ENCODE measurements at places on chromosomes 12 and 14.

- peak; percentile 32 for DNase-seq
These were observed 593 bp downstream of the CFL2 start for GRCh38 chr14:34713681-34714319.

DNA sequence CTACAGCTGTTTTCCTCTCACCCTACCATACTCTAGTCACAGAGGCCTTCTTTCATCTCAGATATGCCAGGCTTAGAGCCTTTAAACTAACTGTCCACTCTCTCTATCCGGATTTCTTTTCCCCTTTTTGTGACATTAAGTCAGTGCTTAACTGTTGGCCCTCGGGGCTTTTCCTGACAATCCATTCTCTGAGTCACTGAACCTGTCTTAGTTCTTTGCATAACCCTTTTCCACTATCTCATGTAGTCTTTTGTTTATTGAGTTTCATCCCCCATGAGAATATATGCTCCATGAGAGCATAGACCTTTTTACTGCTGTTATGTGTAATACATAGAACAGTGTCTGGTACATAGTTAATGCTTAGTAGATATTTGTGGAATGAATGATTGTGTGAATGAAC, 68.7 kb downstream of the PLEKHA5 start:
- DNase-seq = no peak

DNA sequence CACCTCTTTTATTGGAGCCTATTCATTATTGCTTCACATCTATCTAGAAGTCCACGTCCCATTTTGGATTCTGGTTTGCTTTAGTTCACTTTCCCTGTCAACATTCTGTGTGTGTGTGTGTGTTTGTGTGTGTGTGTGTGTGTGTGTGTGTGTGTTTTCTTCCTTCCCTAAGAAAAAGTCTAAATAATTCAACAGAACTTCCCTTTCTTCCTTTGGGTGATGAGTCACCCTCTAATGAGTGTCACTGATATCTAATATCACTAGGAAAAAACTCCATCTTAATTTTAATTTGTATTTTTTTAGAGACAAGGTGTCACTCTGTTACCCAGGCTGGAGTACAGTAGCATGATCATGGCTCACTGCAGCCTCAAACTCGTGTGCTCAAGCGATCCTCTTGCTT, 234.2 kb downstream of the TTC8 start:
- no peak for DNase-seq

DNA sequence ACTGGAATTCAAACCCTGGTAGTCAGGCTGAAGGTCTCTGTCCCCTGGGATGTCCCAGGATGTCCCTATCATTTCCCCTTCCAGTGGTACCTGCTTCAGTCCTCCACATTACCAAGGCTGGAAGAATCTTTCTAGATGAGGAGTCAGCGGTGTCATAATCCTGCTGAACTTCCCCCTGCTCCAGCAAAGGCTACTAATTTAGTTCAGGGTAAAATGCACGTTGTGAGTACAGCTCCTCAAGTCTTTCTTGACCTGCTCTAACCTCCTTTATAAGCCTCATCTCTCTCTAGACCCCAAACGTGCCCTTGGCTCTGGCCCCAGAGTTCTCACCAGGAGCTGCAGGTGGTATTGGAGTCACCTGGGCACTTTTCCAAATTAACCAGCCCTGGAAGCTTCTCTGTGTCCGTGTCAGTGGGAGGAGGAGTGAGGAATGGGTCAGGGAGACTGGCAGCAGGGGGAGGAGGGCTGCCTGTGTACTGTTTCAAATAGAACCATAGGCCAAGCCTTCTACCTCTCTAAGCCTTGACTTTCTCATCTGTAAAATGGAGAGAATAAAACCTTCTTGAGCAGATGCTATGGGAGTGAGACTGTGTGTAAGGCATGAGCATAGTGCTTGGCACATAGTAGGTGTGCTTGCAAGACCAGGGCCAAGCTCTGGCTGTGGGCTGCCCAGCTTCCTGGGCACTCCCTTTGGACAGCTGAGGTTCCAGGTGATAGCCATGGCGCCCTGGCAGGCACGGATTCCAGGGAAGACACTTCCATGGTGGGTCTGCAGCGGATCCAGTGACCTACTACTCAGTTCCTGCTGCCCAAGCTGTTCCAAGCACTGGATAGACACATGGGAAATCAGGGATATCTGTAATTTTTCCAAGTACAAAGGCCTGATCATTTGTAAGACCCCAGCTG, 24.5 kb downstream of the ASB2 start:
- no peak for DNase-seq

DNA sequence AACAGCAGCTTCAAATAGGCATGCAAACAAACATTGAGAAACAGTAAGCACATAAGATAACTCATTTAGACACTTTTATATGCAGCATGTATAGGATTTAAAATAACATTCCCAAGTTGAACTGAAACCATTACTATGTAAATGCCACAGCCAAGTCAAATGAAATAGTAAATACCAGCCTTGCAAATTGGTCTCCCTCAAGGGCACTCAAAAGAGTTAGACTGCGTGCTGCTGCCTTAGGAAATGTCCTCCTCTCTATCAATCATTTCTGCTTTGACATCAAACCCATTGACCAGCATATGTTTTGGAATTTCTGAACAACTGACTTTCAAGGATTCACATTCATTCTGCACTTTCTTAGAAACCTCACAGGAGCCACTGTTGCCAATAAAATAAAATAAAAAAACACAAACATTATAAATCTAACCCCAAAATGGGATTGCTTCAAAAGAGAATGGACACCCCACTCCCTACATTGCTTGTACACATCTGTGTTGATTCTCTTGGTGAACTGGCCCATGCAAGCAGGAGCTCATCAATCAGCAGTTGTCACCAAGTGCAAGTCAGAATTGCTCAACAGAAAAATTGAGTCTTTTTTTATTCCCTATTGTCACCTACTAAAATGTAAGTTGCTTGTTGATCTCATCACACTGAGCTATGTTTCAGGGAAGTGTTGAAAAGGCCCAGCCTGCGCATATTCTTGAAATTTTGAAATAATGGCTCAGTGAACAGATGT, 256.2 kb downstream of the DAD1 start:
- no peak for DNase-seq

DNA sequence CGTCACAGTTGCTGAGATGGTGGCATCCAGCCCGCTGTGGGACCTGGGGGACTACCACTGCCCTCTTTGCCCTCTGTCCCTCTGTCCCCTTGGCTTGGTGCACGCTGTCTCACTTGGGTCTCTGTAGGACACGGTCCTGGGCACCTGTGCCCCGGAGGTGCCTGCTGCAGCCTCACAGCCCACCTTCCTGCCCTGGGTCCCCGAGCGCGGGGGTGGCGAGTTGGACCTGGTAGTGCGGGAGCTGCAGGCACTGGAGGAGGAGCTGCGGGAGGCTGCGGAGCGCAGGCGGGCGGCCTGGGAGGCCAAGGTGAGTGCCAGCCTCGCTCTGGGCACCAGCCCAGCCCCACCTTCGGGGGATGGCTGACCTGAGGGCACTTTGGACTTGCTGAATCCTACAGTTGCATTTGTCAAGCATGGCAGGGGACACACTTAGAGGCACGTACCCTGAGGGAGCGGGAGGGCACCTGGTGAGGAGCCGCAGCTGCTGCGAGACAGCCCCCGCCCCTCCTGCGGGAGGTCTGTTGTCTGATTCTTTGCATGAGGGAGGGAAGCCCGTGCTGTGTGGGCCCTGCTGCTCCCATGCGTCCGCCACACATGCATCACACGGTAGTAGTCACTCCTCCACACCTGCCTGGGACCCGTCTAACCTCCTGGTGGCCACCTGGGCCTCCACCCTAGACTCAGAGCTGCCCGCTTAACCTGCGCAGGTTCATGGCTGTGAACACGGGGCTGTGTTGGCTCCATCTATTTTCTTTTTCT, 6.8 kb downstream of the TEDC1 start:
- no peak for DNase-seq

- no peak for DNase-seq
These were observed 16.0 kb downstream of the CERS5 start for GRCh38 chr12:50151047-50151687.

DNA sequence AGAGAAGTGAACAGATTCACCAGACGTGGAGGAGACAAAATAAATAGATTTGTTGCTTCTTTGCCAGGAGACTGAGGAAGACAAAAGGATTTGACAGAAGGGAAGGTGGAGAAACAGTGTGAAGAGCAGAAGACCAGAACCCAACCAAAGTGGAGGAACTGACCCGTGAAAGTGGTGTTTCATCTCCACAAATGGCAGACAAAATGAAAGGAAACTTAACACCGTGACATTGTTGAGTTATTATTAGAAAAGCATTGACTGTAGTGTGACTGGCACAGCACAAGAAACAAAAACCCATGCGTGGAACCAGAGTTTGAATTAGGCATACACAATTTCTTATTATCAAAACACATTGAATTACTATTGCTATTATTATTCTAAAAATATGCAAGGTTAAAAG, 518.1 kb downstream of the TMEM121 start:
- DNase-seq = no peak

DNA sequence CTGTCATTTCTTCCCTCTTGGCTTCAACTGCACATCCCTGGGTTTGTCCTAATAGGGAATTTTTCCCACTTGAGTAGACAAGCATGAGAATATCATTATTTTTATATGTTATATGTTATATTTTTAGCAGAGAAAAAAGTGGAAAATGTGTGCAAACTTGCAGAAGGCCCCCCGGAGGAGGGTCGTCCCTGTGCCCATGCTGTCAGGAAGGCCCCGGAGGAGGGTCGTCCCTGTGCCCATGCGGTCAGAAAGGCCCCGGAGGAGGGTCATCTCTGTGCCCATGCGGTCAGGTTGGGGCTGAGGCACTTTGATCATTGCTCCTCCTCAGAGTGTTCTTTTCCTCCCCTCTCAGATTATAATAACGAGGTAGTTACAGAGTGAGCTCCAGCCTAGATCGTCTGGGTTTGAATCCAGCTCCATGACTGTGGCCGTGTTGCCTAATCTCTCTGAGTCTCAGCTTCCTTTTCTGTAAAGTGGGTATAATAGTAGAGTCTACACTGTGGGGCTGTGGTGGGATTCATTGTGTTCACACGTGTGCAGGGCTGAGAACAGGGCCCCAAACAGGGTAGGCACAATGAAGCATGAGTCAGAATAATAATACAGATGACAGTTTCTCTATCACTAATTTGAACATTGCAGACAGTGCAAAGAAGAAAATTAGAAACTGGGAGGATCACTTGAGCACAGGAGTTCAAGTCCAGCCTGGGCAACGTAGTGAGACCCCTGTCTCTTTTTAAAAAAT, 33.4 kb downstream of the ELK3 start:
- DNase-seq = no peak

- no peak for DNase-seq
These were observed 2.2 kb upstream of the ANKRD52 start for GRCh38 chr12:56260380-56260779.

- DNase-seq = no peak
These were observed 126.5 kb upstream of the NTF3 start for GRCh38 chr12:5305425-5305824.

GRCh38 chr12:63040526-63041220, 105.7 kb upstream of the PPM1H start:
- no peak for DNase-seq

GRCh38 chr12:18849761-18850160, 111.8 kb downstream of the CAPZA3 start:
- no peak for DNase-seq

- DNase-seq = no peak
These were observed 35.0 kb downstream of the KITLG start for GRCh38 chr12:88544991-88545980.

DNA sequence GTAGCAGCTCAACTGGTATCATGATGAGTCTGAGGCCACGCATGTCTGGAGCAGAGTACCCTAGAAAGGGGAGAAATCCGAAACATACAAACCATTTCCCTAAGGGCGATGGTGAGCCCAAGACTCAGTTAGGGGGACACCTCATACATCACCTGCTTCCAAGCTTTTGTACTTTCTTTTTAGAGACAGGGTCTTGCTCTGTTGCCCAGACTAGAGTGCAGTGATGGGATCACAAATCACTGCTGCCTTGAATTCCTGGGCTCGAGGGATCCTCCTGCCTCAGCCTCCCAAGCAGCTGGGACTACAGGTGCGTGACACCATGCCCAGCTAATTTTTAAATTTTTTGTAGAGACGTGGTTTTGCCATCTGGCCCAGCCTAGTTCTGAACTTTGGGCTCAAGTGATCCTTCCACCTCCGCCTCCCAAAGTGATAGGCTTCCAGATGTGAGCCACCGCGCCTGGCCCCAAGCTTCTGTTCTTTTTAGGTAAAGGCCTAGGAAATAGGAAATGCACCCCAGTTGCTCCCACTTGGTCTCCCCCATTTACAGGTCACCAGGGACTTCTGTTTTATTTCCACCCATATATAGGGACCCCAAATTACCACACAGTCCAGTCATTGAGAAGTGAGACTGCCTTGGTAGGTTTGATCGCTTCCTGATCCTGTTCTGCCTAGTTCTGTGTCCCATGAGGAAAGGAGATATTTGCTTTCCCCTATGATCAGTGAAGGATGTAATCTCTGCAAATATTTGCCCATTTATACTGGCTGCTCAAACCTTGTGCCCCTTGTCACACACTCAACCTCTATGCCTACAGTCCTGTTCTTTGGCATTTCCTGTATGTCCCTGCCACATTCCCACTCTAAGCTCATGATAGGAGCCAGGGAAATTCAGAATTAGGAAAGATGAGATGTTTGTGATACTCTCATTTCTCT, at the start of gene APOF:
Gene APOF, minus strand, starts transcription at position 728 of the 930 bp plus-strand sequence. Its CDS starts 112 bp downstream, at position 616.
- DNase-seq = no peak

DNA sequence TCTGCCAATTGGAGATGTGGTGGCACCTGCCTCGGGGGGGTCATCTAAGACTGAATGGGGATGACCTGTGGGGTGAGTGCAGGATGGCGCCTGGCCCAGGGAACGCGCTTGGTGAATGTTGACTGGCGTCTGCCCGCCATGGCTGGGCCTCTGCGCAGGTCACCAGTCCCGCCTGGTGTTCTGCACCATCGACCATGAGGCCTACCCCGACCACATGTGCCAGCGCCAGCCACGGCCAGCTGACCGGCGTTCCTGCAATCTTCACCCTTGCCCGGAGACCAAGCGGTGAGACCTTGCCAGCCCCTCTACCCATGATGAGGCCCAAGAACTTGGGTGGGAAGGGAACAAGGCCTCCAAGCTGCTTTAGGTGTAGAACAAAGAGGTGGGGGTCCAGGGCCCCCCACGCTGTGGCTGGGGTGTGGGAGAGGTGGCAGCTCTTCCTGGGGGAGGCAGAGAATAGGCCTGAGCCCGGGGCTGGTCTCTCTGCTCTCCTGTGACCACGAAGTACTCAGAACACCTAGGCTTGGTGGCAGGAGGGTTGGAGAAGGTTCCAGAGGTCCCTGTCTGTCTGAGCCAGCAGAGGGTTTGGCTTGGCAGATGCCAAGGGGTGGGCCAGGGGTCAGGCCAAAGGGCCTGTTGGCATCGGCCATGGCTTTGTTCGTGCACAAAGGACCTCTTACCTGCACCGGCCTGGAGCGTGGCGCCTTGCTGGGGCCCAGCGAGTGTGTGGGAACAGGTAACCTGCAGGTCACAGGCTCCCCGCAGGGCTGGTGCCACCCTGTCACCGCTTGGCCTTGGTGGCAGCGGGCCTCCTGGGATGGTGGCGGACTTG, 15.4 kb downstream of the PAPLN start:
- DNase-seq = no peak

GRCh38 chr12:129827866-129828384, 75.9 kb downstream of the TMEM132D start:
- DNase-seq = no peak

GRCh38 chr14:89773151-89773550, 181.4 kb downstream of the EFCAB11 start:
- DNase-seq = no peak

GRCh38 chr12:112447106-112447505, 28.4 kb downstream of the PTPN11 start:
- DNase-seq = no peak

Data from erythroblast (primary cell).